Cerebellar cortex (tissue), 1 donor: ENCODE measurements at places on chromosomes 5 and 9.

GRCh38 chr9:36479101-36479500 is 79.0 kb upstream of the RNF38 start:
- peak; percentile 18 for DNase-seq

GRCh38 chr5:156328766-156329165 is 1.8 kb downstream of the SGCD start:
- DNase-seq = no peak

- DNase-seq = no peak
These were observed 303.9 kb upstream of the DAP start for GRCh38 chr5:11064763-11065450.

DNA sequence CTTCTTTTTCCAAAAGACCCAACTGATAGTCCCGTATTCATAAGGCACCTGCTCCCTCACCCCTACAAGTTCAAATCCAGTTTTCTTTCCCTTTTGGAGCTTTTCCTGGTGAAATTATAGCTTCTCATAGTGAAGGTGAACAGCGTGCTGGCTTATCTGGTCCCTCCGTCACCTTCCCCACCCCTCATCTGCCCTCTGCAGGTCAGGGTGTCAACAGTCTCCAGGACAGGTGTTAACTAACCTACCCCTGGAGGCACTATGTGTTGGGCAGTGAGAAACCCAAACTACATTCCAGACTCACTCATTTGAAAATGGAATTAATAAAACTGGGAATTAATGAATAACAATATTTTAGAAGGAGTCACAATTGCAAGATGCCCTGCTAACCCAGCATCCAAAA is 109.0 kb upstream of the TAS2R1 start:
- DNase-seq = no peak

DNA sequence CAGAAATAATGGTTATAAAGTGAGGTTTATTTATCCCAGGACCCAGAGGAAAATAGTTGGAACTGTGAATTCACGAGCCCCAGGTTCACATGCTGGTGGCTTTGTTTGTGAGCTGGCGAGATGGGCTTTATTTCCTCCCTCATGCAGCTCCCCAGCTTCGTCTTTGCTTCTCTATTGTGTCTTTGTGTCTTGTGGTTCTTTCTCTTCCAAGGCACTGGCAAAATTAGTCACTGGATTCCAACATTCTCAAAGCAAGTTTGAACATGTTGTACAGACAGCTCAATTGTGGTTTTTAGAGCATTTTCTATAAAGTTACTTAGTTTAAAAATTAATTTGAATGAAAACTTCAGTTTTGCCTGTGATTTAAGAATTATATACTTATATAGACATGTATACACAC is 7.2 kb downstream of the NDUFS6 start:
- no peak for DNase-seq

DNA sequence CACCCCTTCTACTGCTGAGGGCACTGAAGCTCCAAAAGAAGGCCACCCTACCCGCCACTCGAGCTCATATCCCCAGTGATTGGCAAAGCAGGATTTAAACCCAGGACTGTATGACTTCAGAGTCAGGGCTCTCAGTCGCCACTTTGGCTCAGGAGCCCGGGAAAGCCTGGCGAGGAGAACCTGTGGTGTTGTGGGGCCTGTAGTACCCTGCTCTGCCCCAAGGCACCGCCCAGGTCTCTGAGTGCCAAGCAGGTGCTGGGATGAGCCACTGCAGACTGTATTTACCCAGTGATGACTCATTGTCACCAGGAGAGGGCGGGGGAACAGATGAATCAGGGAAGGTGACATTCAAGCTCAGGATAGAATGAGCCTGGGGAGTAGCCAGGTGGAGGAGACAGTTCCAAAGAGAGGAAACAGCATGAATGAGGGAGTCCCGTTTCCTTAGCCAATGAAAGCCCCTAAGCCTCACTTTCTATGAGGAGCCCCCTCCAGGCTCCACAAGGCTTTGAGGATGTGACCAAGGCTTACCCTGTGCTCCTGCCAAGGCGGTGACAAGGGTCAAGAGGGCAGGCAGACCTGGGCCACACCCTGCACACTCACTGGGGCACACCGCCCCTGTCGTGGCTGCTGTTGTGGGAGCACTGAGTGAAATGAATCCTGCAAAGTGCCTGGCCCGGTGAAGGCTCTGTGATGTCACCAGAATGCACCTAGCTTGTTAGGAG is 17.8 kb upstream of the DPM2 start:
- DNase-seq = peak; percentile 90

DNA sequence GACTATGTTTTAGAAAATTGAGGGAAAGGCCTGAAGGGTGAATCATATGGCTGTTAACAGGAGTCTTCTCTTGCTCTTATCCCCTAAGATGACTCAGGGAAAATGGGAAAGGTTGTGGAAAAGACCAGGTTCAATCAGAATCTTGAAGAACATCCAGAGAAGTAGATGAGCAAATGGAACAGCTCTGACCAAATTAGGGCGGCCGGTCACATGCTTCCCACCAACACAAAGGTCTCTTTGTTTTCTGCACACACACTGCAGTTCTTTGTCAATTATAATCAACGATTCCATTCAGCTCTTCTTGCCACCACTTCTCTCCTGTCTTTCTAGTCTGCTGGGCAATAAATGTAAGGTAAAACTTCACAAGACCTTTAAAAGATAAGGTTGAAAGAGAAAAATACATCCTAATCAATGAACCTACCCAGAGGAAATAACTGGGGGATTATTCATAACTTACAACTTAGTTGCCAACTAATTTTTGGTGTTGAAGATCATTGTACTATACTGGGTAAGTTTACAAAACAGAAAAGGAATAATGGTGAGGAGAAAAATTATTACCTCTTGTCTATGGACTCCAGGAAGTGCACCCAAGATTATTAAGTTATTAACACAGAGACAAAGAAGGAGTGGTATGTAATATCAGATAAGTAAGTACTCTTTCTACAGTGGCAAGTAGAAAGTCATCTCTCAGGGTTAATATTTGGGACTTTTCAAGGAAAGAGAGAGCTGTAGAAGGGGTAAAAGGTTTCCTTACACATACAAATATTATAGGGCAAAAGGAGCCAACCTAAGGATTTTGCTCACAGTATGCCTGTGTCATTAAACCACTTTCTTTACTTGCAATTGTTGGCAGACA is 441.9 kb upstream of the PIK3R1 start:
- DNase-seq = peak; percentile 21

DNA sequence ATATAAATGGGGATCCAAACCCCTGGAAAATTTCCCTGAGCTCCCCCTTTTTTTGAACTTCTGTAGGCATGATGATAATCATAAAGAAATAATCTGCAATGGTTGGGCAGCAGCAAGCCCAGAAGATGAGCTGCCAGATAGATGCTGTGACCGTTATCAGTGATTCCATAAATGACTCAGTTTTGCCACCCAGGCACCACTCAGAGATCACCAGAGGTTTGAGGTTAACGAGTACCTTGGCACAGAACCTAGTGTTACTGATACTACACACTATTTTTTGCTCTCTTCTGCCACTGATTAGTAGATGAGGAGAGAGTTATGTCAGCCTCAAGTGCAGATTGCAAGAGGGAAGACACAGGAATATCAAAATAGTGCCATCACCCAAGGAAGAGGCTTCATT is 199.3 kb upstream of the PTGER4 start:
- DNase-seq = no peak

DNA sequence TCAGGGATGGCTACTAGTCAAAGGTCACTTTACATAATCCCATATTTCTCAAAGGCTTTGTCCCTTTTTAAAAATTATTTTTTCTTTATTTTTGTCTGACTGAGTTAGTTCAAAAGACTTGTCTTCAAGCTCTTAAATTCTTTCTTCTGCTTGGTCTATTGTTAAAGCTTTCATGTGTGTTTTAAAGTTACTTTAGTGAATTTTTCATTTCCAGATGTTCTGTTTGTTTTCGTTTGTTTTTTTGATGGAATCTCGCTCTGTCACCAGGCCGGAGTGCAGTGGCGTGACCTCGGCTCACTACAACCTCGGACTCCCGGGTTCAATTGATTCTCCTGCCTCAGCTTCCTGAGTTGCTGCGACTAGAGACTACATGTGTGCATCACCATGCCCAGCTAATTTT is 55.0 kb upstream of the SNCAIP start:
- no peak for DNase-seq

- no peak for DNase-seq
These were observed 42.2 kb upstream of the FBXW11 start for GRCh38 chr5:172048539-172049101.

GRCh38 chr5:73115399-73116051 is 4.8 kb upstream of the TMEM171 start:
- no peak for DNase-seq

GRCh38 chr9:126438741-126439401 is 112.2 kb downstream of the MVB12B start:
- no peak for DNase-seq

GRCh38 chr5:35488791-35489190 is 128.9 kb upstream of the SPEF2 start:
- no peak for DNase-seq

GRCh38 chr5:132870801-132871200 is 2.7 kb upstream of the LEAP2 start:
- DNase-seq = no peak

DNA sequence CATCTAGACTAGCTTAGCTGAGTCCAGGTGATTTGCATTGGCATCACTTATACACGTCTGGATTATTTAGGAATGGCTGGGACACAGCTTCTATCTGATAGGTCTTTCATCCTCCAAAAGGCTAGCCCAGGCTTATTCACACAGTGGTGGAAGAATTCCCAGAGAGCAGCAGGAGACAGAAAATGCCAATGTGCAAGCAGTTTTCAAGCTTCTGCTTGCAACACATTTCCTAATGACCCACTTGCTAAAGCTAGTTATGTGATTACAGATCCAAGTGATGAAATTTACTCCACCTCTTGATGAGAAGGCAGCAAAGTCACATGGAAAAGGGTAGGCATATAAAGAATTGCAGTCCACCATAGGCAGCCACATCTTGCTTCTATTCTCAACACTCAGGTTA is 44.2 kb upstream of the MAST4 start:
- no peak for DNase-seq

DNA sequence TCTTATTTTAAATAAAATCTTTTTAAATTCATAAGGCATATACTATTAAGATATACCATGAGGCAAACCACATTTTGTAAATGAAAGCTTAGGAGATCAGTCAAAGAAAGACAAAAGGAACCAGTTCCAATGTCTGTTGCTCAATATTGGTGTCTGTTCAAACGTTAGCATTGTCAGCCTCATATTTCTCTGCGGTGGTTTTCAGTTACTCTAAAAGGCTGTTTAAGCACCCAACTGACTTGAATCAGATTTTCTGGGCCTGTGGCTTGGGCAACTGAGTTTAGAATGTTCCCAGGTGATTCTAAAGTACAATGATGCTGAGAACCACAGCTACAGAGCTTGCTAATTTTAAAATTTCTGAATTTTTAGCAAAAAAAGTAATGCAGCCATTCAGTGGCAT is 166.3 kb upstream of the KIF2A start:
- DNase-seq = no peak

- DNase-seq = no peak
These were observed 79.1 kb upstream of the PLPP6 start for GRCh38 chr9:4583001-4583400.

DNA sequence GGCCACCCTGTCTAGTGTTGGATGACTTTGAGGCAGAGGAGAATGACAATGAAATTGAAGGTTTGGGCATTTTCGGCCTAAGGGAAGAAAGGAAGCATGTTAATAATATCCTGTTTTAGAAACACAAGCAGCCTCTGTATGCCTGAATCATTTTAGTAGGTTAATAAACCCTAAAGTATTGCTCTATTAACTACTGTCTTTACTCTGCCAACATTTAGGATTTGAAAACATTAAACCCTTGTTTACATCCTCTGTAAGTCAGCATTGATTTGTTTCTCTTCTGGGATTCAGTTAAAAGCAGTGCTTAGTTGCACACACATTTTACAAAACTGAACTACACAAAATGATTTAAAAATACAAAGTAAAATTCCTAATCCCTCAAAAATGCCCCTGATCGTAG is 358.9 kb downstream of the ARRDC3 start:
- DNase-seq = no peak

- no peak for DNase-seq
These were observed 13.4 kb upstream of the GRHPR start for GRCh38 chr9:37408933-37409710.

DNA sequence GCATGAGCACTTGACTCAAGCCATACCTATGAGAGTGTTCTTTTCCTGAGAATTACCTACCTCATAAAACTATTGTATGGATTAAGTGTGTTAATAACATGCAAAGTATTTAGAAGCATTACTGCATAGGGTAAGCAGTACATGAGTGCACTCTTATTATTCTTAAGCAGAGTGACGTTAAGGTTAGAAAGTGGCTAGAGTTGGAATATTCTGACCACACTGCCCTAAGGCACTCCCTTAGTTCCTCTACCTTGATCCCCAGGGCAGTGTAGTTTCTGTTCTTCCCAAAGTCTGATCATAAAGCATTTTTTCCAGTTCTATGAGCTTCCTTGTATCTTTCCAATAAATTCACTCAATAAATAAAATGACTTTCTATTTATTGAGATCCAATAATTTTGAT is 189.2 kb downstream of the PCSK1 start:
- DNase-seq = no peak

GRCh38 chr9:9560382-9561035 is 1052.3 kb downstream of the PTPRD start:
- DNase-seq = no peak

DNA sequence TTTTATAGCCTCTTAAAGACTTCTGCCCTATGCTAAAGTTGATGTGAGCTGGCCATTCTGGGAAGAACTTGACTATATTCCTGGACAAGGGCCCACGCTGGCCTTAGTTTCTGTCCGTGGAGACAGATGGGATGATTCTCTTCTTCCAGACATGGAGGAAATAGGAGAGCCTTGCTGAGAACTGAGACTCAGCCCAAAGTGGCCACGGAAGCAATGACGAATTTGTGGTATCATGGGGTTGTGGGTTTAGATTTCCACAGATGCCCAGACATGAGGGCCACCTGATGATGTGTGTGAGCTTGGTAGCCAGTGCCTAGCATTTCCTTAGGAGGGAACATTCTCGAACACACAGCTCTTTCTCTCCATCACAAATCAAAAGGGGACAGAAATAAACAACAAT is 309.1 kb downstream of the NSG2 start:
- no peak for DNase-seq

- no peak for DNase-seq
These were observed 241.4 kb upstream of the IL12B start for GRCh38 chr5:159571501-159572244.

GRCh38 chr9:112310826-112311225 is 22.6 kb downstream of the PTBP3 start:
- DNase-seq = no peak

- peak; percentile 33 for DNase-seq
These were observed 113.2 kb upstream of the RANBP3L start for GRCh38 chr5:36414869-36415282.

GRCh38 chr9:86716326-86716922 is 230.9 kb downstream of the GAS1 start:
- DNase-seq = no peak

DNA sequence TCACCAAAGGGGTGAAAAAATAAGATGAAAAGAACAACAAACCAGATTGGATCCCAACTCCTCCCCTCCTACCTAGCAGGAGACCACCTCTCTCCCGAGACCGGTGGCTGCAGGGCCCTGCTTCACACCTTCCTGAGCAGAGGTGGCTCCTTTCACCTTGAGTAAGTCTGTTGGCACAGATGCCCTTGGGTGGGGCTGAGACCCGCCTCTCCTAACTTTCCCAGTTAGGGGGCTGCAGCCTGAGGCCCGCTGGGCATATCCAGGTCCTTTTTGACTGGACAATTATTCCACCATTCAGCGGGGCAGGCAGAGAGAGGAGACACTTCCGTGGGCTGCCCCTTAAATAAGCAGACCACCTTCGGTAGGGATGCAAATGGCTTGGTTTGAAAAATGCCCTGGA is 1.3 kb downstream of the SLC25A48 start:
- no peak for DNase-seq

- DNase-seq = peak; percentile 78
These were observed 34.6 kb upstream of the TNIP1 start for GRCh38 chr5:151115272-151115905.
